ENCODE measurements at places on chromosomes 1 and 21.

GRCh38 chr1:114756009-114756892 lies 1.5 kb downstream of the CSDE1 start:
- no peak for DNase-seq

- DNase-seq: no peak
These were observed 1610.0 kb downstream of the BRINP3 start for GRCh38 chr1:188867614-188868013.

DNA sequence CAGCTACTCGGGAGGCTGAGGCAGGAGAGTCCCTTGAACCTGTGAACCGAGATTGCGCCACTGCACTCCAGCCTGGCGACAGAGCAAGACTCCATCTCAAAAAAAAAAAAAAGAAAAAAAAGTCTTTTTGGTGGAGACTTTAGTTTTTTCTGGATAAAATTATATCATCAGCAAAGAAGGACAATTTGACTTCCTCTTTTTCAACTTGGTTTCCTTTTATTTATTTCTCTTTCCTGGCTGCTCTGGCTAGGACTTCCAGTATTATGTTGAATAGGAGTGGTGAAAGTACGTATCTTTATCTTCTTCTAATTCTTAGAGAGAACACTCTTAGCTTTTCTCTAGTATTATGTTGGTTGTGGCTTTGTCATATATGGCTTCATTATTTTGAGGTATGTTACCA lies 130.8 kb downstream of the PCBP3 start:
- DNase-seq: no peak

- peak; percentile 31 for DNase-seq
These were observed 25.5 kb downstream of the TNR start for GRCh38 chr1:175717610-175718540.

GRCh38 chr1:154559466-154560044 lies 1.1 kb upstream of the UBE2Q1 start:
- DNase-seq: peak; percentile 94

DNA sequence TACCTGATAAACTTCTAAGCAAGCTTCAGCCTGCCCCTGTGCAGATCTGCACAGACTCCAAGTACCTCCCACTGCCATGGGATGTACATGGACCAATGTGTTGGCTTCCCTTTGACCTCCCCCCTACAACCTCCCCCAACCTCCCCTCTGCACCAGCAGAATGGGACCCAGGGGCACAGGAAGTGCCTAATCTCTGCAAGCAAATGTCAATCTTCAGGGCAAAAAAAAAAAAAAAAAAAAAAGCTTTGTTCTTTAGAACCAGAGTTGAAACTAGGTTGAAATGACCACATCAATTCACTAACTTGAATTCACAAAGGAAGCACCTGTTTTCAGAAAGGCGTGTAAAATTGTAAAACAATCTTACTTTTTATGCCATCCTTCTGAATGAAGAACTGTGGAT lies 53.9 kb upstream of the TIAM1 start:
- DNase-seq: no peak

- no peak for DNase-seq
These were observed 201.7 kb downstream of the FGGY start for GRCh38 chr1:59498640-59499039.

- DNase-seq: no peak
These were observed 25.6 kb downstream of the EYA3 start for GRCh38 chr1:28062806-28063205.

DNA sequence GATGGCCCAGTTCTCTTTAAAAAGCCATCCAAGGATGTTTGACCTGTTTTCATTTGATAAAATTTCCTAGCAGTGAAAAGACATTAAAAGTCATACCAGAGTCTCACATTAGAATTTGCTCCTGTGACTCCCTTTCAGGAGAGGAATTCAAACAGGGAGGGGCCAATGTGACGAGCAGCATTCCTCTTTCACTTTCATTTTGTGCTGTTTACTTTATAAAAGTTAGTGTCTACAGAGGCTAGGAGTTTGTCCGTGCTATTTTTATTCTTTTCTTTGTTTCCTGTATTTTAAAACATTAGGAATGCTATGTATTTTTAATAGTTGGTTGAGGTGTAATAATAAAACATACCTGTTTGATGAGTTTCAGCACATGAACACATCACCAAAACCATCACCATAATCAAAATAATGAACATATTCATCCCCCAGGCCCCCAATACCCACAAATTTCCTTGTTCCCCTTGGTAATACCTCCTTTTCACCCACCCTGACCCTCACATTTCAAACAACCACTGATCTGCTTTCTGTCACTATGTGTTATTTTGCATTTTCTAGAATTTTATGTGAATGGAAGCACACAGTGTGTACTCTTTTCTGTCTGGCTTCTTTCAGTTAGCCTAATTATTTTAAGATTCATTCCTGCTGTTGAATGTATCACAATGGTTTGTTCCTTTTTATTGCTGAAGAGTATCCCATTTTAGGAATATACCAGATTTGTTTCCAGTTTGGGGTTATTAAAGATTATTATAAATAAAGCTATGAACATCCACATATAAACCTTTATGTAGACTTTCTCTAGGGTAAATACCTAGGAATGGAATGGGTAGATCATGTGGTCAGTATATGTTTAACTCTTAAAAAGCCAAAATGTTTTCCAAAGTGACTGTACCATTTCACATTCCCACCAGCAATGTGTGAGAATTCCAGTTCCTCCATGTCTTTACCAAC lies 129.5 kb downstream of the TENT5C start:
- DNase-seq: no peak

GRCh38 chr1:232421143-232421796 lies 208.7 kb downstream of the SIPA1L2 start:
- peak; percentile 9 for DNase-seq

- DNase-seq: peak; percentile 8
These were observed 42.8 kb downstream of the MYSM1 start for GRCh38 chr1:58657082-58657481.

GRCh38 chr1:172485626-172486025 lies 41.8 kb upstream of the PIGC start:
- no peak for DNase-seq

DNA sequence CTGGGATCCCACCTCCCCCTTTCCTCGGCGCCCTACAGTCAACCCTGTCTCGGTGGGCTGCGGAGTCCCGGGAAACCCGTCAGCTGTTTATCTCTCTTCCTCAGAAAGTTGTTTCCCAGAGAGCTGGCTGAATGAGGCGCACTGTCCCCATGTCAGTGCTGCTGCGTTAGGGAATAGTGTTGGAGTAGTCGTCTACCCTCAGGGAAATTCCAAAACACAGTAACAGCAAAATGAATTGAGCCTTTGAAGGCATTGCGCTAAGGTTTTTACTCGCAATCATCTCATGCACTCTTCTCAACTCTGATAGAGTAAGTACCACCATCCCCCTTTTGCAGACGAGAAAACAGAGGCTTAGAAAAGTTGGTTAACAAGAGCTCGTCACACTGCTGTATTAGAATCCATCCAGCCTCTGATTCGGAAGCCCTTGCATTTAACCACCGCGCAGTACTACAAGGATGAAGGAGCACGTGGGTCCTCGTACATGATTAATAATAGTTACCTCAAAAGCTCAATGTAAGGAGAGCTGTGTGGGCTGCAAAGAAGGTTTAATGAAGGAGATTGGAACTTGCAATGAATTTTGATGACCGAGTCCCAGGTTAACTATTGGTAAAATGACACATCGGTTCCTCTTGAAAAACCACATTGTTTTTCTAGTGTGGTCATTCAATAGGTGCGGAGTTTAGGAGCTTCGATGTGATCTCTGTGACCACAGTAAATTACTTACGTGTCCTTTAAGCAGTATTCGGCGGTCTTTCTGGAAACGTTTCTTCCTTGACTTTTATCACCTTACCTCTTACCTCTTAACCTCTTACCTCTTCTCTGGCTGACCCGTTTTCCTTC lies 788 bp upstream of the EDEM3 start:
- no peak for DNase-seq

DNA sequence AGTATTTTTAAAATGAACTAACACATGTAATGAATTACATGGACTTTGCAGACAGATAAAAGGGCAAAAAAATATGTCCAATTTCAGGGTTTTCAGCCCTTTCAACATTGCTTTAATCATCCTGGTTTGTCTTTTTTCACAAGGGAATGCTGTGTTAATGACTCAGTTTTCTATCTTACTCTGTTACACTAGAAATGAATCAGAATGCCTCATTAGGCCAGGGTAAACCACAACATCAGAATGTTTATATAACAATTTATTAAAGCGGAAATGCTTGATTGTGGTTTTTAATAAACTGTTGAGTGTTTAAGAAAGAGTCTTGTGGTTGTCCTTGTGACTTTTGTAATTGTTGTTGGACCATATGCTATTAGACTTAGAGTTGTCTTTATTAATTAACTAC lies 13.5 kb downstream of the GORAB start:
- no peak for DNase-seq

GRCh38 chr1:38444311-38444710 lies 397.7 kb upstream of the POU3F1 start:
- no peak for DNase-seq

DNA sequence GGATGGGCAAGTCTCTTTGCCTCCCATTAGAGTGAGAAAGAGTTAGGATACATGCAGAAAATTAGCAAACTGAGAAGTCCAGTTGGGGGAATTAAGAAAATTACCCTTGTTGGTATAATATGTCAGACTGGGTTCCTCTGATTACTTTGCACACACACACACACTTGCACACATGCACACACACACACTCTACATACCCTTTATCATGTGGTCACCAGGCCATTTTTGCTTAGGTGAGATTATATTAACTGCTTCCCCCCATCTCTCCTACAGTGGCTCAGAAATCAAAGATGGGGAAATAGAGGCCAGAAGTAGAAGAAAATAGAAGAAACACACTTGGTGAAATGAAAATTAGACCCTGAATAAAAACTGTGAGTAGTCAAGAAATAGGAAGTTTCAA lies 917 bp upstream of the LIX1L start:
- DNase-seq: no peak

- DNase-seq: no peak
These were observed 479.9 kb upstream of the PLXNA2 start for GRCh38 chr1:208724079-208724478.

DNA sequence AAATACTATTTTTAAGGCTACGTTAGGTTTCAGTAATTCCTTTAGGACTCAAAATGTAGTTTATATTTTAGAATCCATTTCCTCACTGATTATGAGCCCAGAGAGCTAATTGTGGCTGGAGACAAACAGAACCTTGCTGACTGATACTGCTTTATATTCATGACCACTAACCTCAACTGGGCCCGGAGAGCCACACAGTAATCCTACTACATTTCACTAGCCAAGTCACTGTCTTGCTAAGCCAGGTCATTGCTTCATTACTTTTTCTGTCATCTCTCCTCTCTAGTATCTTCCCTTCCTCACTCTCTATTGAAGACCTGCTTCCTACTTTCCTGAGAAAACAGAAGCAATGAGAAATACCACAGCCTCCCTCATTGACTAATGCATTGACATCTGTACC lies 24.7 kb downstream of the IL23R start:
- no peak for DNase-seq

- no peak for DNase-seq
These were observed 1.3 kb upstream of the LAPTM5 start for GRCh38 chr1:30758785-30759380.

GRCh38 chr1:48266576-48266975 lies 44.1 kb downstream of the SLC5A9 start:
- DNase-seq: no peak

GRCh38 chr1:48049823-48050535 lies 52.8 kb upstream of the TRABD2B start:
- DNase-seq: no peak

DNA sequence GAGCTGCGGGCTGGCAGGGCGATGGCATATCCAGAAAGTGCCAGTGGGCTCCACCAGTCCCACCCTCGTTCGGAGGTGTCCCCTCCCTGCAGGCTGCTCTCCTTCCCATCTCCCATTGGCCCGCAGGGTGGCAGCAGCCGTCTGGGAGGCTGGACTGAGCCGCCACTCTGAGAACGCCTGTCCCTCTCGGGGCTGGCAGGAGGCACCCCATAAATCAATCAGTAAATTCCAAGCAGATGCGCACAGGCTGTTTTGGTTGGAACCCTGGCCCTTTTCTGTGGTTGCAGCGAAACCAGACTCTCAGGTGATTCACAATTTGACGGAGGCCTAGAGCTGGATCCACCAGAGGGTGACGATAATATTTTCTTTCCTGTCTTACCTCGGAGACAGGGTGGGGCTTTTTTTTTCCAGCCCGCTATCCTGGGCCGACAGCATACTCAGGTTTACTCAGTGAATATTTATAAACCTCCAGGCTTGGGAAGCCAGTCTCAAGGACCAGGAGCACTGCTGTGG lies 99.7 kb downstream of the GLIS1 start:
- DNase-seq: no peak

- no peak for DNase-seq
These were observed 480.0 kb downstream of the PTPRU start for GRCh38 chr1:29716306-29716705.

- no peak for DNase-seq
These were observed 22.3 kb upstream of the HPCAL4 start for GRCh38 chr1:39713557-39713956.

DNA sequence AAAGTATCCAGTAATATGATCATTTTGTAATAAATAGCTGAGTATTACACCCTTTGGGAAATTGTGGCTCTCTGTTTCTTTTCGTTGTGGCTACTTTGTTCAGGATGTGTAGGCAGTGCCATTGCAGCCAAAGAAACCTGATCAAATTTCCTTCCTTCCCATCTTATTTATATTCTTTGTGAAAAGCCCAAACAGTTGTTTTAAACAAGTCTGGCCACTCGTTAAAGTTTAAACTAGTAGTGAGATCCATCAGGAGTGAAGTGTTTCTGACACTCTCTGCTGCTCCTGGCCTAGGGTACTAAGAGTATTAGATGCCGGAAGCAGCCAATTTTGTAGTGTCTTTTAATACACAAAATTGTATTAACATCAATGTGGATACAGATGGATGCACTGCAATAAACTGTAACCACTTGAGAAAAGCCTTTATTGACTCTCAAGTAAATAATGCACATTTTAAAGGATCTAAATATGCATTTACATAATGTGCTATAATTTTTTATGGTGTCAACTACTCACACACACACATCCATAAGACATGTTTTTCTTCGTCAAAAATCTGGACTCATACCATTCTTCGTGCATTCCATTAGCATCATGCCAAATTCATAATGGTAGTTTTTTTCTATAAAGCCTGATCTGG lies 317.9 kb downstream of the NFIA start:
- no peak for DNase-seq

GRCh38 chr1:9611716-9612115 lies 23.0 kb downstream of the TMEM201 start:
- DNase-seq: no peak

GRCh38 chr1:211925016-211925415 lies 94.5 kb upstream of the LPGAT1 start:
- DNase-seq: peak; percentile 91

DNA sequence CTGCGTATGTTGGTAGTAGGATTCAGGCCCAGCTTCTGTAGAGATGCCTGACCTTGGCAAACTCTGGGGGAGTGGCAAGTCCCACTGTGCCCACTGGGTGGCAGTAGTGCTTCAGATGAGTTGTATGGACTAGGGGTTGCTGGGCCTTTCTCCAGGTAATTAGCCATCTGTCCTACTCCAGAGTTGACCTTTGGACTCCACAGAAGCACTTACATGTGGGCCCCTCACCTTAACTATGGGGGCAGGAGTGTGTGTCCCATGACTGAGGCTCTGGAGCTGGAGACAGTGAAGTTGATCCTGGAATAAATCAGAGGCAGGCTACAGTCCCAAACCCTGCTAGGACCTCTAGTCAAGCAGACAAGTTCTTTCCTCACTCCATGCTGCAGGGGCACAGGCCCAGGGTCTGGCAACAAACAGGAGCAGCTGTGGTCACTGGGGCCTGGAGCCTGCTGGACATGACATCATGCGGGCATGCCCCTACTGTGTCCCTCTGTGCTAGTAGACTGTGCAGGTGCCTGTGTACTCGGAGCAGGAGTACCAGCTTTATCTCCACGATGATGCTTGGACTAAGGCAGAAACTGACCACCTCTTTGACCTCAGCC lies 4.6 kb downstream of the DMAP1 start:
- DNase-seq: peak; percentile 53

All from DMS153 (cell line).